GM06990 (cell line): ENCODE measurements at places on chromosomes 3 and 15.

DNA sequence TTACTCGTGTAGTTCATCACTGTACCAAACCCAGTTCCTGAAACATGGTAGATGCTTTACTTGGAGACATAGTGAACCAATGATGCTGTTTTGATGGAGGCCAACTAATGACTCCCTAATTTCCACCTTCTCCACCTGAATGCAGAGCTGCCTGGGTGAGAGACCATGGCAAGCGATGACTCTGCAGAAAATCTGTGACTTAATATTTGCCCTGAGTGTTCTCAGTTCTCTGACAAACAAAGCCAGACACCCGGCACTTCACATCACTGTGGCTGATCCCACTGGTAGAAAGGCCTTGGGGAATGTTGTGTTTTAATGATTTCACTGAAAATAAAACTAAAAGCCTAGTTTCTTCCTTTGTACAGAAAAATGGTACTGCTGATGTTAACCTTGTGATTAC, 39.5 kb upstream of the UBE3A start:
- DNase-seq, result no peak

GRCh38 chr15:42919799-42920518, 619 bp downstream of the TTBK2 start:
- DNase-seq, result no peak

GRCh38 chr3:153429821-153430220, 267.8 kb downstream of the RAP2B start:
- no peak for DNase-seq

GRCh38 chr15:35173444-35174118, 88.5 kb upstream of the NANOGP8 start:
- no peak for DNase-seq

- DNase-seq, result no peak
Measured at GRCh38 chr3:187361835-187362234, 6.3 kb upstream of the RTP4 start.

DNA sequence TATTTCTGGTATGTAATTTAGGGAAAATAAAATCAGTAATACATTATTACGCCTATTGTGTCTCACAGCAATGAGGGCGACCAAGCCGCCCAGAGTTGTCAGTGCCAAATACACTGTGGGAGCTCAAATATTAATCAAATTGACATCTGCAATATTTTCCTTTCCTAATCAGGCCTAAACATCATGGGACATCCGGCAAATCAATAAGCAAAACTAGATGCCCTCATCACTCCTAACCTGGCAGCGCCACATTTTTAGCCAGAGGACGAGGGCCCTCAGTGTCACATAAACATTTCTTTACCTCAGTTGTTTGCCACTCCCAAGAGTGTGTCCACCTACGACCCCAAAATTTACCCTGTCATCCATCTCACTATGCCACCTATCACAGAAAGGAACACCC, 64.1 kb downstream of the WDR72 start:
- DNase-seq, result no peak

- no peak for DNase-seq
Measured at GRCh38 chr3:147410526-147411237, 1.5 kb downstream of the ZIC1 start.

DNA sequence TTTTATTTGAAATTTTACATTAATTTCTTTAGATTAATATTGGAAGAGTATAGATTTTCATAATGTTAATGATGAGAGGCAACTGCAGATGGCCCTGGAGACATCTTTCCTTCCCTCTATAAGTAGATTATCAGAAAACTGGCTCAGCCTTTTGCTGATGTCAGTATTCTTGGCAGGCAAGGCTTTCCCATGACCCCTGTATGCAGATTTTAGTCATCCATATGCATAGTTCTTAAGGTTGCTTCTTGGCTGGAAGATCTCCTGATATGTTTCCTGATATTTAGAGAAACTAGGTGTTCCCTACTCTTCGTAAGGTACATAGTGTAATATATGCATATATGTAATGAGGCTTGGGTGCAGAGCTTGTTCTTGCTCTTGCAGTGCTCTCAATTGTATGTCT, 911.4 kb downstream of the EPHA3 start:
- no peak for DNase-seq

- DNase-seq, result no peak
Measured at GRCh38 chr3:192957441-192958021, 39.9 kb upstream of the MB21D2 start.

DNA sequence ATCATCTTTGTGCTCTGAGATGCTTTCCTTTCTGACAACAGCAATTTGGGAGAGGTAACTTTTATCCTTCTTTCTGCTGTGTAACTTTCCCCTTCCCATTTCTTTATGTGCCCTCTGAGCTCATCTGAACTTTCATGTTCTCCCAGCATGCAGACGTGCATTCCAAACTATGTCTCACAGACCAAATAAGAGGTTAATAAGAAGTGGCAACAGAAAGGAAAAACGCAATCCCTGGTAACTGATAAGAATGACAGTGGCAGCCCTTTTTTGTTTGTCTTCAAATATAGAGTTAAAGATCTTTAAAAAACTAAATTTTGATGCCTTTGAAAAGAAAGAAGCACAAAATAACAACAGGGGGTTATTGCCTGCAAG, 533.4 kb downstream of the FOXP1 start:
- no peak for DNase-seq

GRCh38 chr3:178707311-178708031, 171.2 kb downstream of the KCNMB2 start:
- no peak for DNase-seq

DNA sequence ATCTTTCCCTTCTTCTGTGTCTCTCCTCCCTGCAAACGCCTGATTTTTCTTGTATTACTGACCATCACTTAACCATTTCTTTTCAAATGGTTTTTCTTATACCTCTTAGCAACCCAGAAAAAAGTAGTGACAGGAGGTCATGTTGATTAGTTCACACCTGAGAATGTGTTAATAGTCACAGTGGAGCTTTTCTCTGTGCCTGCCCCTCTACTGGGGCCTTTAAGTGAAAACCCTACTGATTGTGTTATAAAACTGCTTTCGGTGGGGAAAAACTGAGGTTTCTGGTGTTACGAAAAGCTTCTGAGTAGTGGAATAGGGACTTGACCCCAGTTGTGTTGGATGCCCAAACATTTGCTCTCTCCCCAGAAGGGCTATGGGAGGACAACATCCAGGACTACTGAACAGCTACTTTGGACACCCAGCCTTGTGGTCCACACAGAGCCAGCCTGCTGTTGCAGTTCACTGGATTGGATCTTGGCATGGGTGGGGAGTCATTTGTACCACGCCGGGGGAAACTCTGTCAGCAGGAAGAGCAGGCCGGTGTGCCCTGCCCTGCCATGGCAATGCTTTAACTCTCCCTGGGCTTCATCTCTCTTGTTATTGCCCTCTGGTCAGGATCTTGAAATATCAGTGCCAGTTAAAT, 10.3 kb downstream of the GPR87 start:
- DNase-seq, result no peak

GRCh38 chr3:139953131-139953910, 18.3 kb downstream of the CLSTN2 start:
- no peak for DNase-seq

- DNase-seq, result no peak
Measured at GRCh38 chr15:39132954-39133600, 447.8 kb upstream of the THBS1 start.

GRCh38 chr15:68278595-68279405, 1.3 kb downstream of the FEM1B start:
- DNase-seq, result no peak

- DNase-seq, result no peak
Measured at GRCh38 chr3:15014606-15015328, 50.3 kb downstream of the MRPS25 start.

DNA sequence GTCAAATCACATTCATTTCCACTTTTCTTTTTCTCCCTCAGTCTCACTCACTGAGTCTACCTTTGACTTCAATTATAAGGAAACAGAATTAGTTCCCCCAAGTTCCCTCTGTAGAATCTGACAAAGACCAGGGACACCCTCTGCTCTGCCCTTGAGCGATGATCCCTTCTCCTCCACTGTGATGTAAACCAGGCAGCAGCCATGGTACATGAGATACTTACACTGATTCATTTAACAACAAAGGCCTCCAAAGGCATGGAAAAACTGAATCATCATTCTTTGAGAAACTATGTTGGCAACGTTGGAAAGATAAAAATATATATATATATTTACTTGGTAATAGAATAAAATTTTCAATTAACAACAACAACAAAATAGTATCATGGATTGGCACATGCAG, 84.1 kb downstream of the P3H2 start:
- no peak for DNase-seq

DNA sequence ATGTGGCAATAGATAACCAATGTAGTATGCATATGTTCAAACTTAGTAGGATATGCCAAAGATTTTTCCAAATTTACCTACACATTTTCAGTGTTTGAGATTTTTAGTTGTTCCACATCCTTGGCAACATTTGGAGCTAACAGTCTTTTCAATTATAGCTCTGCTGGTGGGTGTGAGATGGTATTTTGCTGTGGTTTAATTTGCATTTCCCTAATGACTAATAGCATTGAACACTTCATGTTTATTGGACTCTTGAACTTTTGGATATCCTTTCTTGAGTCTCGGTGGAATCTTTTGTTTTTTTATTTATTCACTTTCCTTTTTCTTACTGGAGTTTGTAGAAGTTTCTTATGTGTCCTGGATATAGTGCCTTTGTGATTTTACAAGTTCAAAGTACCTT, 11.0 kb upstream of the ILDR1 start:
- no peak for DNase-seq
